Astrocyte of the cerebellum (primary cell): ENCODE measurements at places on chromosomes 5 and 9.

DNA sequence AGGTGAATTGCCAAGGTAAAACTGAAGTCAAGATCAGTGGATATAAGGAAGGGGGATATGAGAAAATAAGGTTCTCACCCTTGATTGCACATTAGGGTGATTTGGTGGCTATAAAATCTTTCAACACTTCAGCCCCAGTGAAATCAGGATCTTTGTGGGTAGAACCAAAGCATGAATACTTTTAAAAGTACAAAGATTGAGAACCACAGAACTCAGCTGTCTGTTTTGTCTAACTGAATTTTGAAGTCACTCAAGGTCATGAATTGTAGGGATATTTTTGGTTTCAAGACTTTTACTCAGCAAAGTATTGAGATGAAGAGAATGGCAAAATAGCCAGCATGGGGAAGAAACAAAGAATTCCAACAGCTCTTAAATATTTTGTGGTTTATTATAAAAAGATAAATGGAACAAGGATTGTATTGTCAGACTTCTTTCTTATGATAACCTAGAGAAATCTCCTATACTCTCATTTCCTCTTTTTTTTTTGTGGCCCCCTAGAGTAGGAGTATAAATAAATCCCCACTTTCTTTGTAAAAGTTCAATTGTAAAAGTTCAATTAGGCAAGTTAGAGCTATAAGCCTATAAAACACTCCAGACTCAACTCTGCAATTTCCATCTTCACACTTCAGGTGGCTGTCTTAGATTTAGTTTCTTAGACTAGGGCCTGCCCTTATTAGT lies 272.9 kb downstream of the PDE4D start:
- DNase-seq, result peak; percentile 62

DNA sequence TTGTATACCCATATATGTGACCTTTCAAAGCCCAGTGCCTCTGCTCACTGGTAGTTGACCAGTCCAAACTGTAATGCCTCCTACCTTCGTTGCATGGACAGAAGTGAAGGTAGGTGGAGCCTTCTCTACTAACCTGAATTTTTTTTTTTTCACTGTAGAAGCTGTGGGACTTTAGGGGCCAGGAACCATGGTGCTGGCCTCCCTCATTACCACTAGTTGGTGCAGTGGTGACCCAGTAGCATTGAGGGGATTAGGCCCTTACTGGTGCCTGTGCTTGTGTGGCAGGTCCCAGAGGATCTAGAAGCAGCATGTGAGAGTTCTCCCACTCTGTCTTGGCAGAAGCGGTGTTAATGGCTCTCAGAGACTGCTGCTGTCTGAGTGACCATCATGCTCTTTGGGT lies 2.3 kb downstream of the RALGPS1 start:
- no peak for DNase-seq

DNA sequence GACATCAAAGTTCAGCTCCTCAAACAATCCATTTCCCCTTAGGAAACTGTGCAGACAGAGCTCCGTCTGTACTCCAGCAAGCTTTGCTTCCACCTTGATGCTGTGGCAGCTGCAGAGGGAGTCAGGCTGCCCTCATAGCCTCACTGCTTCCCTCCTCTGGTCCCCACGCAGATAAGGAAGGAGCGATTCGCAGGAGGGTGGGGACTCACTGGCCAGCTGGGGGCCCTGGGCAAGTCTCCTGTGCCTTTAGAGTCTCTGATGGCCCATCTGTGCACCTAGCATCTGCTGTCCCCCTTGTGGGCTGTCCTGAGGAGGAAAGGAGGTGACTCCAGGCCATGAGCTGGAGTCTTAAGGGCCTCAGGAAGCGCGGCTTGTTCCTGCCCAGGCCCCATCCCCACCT lies 121.5 kb downstream of the ENTREP1 start:
- no peak for DNase-seq

DNA sequence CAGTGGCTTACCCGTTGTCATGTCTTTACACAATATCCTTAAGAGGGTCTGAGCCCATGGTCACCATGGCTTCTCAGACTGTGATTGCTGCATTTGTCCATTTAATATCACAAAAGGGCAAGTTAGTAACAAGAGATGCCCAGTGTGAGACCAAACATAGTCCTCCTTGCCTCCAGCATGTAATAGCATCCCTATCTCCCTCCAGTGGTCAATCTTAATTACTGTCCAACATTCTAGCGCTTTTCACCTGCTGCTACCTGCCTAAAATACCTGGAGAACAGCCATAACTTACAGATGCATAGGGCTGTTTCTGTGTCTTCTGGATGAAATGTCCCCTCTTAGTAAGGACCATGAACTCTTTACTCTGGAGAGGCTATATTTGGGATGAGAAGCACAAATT lies 267.2 kb upstream of the DAB2 start:
- no peak for DNase-seq

DNA sequence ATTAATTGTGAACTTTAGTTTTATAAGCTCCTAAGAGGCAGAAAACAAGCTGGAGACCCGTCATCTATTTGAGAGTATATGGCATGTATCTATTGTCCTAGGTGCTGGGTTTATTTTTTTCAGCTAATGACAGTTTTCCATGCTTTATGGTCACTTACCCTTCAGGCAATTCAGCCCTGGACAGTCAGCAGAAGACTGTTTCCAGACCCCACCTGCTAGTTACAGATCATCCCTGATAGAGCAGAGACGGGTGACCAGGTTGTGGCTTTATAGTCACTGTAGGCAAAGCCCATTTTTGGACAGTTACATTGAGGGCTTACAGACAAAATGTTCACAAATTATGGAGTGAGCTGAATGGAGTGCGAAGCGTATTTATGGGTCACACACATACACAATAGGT lies 1227.5 kb downstream of the FOXD4L5 start:
- no peak for DNase-seq

- DNase-seq, result no peak
Observed at GRCh38 chr9:110186254-110186653, 21.7 kb downstream of the C9orf152 start.

DNA sequence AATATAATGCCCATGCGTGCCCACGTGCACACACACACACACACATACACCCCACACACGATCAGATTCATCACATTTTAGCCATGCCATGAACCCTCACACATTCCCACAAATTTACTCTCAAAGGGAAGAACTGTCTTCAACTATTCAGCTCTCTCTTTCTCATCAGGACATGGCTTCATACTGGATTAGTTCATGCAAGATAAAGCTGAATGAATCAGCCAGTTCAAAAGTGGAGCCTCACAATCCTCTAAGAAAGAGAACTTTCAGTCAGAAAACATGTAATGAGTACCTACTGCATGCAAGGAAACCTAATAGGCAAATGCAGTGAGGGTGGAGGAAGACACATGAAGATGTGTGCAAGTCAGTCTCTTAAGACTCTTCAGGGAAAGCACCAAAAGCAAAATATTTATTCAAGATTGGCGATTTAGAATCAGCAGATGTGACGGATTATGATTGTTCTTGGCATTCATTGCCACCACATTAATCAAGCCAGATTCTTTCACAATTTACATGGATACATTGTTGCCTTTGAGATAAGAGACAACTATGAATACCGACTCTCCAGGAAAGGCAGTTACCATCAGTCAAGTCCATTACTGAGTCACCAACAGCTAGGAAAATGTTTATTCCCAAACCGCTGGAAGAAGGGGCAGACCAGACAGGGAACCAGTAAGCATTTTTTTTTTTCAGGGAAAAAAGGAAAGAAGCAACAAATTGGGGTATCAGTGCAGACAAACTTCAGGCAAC lies 30.3 kb upstream of the PUM3 start:
- peak; percentile 9 for DNase-seq

DNA sequence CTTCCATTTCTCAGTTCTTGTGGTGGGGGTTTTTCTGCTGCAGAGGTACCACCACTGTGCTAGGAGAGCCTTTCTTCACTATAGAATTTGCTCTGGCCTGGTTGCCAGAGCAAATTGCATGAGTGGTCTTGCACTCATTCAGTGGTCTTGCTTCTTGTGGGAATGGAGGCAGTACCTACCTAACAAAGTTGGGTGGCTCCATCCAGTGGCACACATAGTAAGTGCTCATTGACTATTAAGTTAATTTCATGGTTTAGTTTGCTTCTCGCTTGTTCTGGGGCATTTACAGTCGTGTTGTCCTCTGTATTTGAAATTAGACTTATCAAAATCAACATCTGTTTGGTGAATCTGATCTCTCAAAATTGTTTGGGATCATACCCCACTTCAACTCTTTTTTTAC lies 23.0 kb downstream of the SLC28A3 start:
- DNase-seq, result no peak

- no peak for DNase-seq
Observed at GRCh38 chr5:134149571-134150303, 27.0 kb downstream of the SKP1 start.

DNA sequence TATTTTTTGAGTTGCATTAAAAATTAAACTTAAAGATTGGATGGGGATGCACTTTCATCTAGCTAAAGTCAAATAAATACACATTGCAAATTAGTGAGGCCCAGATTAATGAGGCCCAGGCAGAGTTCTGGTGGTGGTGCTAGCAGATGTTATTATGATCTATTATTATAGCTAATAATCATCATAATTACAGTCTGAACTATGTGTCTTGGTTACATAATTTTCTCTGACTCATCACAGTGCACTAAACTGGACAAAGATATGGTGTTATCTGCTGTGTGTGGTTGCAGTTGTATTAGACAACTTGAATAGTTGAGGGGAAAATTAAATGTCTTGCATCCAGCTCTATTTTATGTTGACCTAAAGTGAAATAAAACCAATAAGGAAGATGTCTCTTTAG lies 568.8 kb downstream of the TLR4 start:
- no peak for DNase-seq

DNA sequence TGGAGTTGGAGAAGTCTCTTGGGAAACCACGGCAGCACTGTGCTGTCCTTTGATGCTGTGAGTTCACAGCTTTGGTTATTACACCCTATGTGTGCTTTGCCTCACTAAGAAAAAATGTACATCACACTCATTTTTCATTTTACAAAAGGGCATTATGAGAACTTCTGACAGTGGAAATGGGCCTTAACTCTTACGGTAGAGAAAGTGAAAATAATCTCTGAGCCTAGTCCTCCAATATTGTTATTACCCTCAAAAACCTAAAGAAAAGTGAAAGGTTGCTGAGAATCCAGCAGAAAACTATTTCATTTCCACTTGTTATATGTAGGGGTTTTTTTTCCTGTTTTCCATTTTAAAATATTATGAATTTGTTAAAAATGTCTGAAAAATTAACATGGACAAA lies 8.2 kb upstream of the OR13D1 start:
- no peak for DNase-seq
